Thoracic aorta (tissue), 2 donors: ENCODE measurements at places on chromosomes 4 and X. TPM values are rescaled to one million over a fixed set of nuclear protein-coding genes. Genes with fewer than 3 reads are reported as not detected.

GRCh38 chr4:91359041-91360031 is 944.4 kb upstream of the GRID2 start:
- H3K27me3 ChIP-seq = no peaks in the 10 kb centered on the region
- H3K36me3 ChIP-seq = no peaks in the 10 kb centered on the region
- no peak for DNase-seq
- no peaks in the 10 kb centered on the region for H3K4me1 ChIP-seq
- no peak overlapping the region for H3K27ac ChIP-seq

DNA sequence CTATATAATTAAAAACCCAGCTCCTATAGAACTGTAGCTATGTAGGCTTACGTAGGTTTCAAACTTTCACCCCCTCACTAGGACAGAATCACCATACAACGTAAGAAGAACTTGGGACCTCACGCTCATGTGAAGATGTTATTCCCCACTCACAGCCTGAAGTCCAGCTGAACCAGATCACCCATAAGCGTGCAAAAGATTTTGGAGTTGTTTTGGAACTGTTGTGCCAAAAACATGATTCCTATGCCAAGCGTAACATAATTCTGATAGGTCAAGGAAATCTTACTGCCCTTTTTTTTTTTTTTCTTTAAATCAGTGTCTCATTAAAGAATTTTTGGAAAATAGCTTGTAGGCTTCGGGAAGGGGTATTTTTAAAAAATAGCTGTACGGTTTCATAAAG is 57.0 kb downstream of the LCORL start:
- H3K36me3 ChIP-seq = no peaks in the 10 kb centered on the region
- H3K27me3 ChIP-seq = no peaks in the 10 kb centered on the region
- no peak overlapping the region for H3K27ac ChIP-seq

DNA sequence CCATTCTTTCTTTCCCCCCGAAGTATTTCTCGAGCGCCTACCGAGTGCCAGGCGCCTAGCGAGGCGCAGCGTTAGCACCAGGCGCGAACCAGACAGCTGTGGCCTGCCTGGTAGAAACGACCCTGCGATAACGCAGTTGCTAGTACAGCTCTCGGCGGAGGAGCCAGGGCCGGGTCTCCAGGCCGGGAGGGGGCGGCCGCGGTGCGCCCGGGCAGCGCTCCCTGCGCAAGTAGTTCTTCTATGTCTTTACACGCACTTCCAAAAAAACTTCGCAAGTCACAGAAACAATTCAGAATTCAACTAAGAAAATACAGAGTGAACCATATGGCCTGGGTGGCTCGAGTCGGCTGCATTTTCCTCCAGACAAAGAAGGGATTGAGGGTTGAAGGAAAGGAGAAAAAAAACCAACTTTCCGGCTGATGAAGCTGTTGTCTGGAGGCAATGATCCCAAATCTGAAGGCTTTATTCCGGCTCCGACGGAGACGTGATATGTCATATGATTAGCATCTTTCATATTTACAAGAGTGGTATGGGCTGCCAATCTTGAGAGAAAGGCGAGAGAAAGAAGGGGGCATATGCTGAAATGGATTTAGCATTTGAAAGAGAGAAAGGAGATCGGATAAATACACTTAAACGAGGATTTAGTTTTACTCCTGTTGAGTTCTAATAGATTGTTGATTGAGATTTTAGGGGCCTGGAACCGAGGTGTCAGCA is 7.2 kb upstream of the NEUROG2 start:
- peak overlapping the region; percentile 66 for H3K4me3 ChIP-seq
- DNase-seq = no peak
- H3K27ac ChIP-seq = no peak overlapping the region
- H3K36me3 ChIP-seq = no peaks in the 10 kb centered on the region
- peaks cover 8% of the 10 kb centered on the region for H3K4me1 ChIP-seq
- peaks cover 38% of the 10 kb centered on the region for H3K27me3 ChIP-seq

DNA sequence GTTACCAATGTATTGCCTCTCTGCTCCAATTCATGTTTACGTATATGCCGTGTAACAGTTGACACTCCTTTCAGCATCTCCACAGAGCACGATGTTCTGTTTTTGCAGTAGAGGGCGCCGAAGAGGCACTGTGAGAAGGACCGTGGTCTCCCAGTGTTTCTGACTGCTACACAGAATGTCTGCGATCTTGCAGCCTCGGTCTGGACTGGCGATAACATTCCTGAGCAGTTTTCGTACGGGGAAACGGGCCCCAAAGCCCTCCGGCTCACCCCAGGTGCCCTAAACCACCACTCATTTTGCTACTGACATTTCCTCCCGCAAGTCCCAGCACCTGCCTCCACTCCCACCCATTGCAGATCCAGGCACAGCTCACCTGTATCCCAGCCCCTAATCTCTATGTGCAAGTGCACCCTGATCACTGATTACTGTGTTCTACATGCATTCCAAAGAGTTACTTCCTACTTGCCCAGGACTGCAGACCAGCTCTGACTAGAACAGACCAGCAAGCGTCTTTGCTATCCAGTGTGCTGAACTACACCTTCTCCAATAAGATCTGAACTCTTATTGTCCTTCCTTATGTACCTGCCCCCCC is 12.4 kb upstream of the NFXL1 start:
- H3K4me3 ChIP-seq = peak overlapping the region; percentile 2
- no peaks in the 10 kb centered on the region for H3K27me3 ChIP-seq

- no peaks in the 10 kb centered on the region for H3K4me1 ChIP-seq
- H3K27ac ChIP-seq = no peak overlapping the region
- DNase-seq = no peak
- no peaks in the 10 kb centered on the region for H3K27me3 ChIP-seq
- no peaks in the 10 kb centered on the region for H3K36me3 ChIP-seq
Measured at GRCh38 chr4:98862371-98862770, 66.6 kb downstream of the EIF4E start.

DNA sequence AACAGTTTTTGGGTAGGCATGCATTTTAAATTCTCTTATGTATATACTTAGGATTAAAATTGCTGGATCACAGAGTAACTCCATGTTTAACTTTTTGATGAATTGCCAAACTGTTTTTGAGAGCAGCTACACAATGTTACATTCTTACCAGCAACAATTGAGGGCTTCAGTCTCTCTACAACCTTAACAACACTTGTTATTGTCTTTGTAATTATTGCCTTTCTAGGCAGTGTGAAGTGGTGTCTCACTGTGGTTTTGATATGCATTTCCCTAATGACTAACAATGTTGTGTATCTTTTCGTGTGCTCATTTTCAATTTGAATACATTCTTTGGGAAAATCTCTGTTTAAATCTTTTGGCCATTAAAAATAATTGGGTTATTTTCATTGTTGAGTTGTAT is 17.3 kb upstream of the F11 start:
- H3K27ac ChIP-seq = no peak overlapping the region
- DNase-seq = no peak

FAM9B gene
- total RNA-seq = not detected

PLK4 gene
- 2.1 TPM for total RNA-seq

ODAPH gene
- not detected for total RNA-seq

DMD gene
- 233 TPM for total RNA-seq

CLNK gene
- total RNA-seq = not detected

ARMCX1 gene
- total RNA-seq = 29.1 TPM

N4BP2 gene
- total RNA-seq = 5.4 TPM
